Hepatocyte (in vitro differentiated cells): ENCODE measurements at places on chromosomes 1 and 21. TPM values are rescaled to one million over a fixed set of nuclear protein-coding genes. Genes with fewer than 3 reads are reported as not detected.

DNA sequence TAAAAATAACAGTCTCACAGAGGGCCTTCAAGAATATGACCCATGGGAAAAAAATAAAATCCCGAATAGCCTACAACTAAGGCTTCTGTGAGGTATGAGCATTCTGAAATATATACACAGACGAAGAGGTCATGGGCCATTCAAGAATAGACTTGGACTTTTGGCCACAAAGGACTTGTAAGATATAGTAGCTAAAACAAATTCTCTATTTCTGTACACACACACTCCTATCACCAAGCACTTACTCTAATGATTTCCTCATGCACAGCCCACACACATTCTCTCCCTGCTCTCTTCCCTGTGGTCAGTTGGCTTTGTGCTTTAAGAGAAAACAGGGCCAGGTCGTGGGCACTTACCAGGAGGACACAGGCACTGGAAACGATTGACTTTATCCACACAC lies 69.7 kb upstream of the ADAM30 start:
- no peak for DNase-seq
- H3K36me3 ChIP-seq = no peaks in the 10 kb centered on the region
- no peak overlapping the region for H3K27ac ChIP-seq
- H3K4me1 ChIP-seq = peaks cover 13% of the 10 kb centered on the region
- H3K27me3 ChIP-seq = no peaks in the 10 kb centered on the region
- no peak overlapping the region for H3K4me3 ChIP-seq

- no peaks in the 10 kb centered on the region for H3K4me1 ChIP-seq
- no peak overlapping the region for H3K27ac ChIP-seq
- H3K36me3 ChIP-seq = no peaks in the 10 kb centered on the region
- H3K27me3 ChIP-seq = no peaks in the 10 kb centered on the region
Measured at GRCh38 chr1:188611432-188611831, 1782.7 kb downstream of the PLA2G4A start.

- no peak overlapping the region for H3K27ac ChIP-seq
- DNase-seq = no peak
- H3K4me3 ChIP-seq = no peak overlapping the region
- H3K4me1 ChIP-seq = no peaks in the 10 kb centered on the region
Measured at GRCh38 chr1:9849691-9850441, 26.1 kb upstream of the CLSTN1 start.

GRCh38 chr1:167198518-167199133 lies 22.1 kb upstream of the POU2F1 start:
- peak overlapping the region; percentile 9 for H3K27ac ChIP-seq
- H3K4me3 ChIP-seq = no peak overlapping the region
- H3K36me3 ChIP-seq = no peaks in the 10 kb centered on the region
- H3K27me3 ChIP-seq = no peaks in the 10 kb centered on the region
- H3K4me1 ChIP-seq = peaks cover 3% of the 10 kb centered on the region

DNA sequence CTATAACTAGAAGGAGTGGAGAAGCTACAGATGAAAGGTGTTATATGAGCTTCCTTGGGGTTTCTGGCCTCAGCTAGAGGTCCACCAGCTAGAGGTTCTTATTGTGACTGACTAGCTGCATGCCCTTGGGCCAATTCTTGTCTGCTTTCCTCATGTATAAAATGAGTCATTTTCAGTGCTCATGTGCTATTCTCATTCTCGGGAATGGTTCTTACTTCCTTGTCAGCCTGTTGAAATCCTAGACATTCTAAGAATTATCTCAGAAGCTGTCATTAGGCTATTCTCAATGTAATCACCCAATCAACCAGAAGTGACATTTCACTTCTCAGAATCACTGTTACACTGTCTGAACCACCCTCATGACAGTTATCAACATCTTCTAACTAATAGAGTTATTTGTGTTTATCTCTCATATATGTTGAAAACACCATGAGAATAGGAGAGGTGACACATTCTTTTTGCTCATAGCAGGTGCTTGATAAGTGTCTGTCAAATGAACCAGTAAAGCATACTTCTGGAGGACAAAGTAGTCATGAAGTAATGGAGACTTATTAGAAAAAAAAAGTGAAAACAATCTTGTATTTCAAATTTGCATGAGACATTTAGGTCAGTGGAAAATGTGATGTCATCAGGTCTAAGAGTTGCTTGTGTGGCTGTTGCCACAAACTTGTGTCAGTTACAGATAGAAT lies 122.8 kb upstream of the IVNS1ABP start:
- H3K27me3 ChIP-seq = no peaks in the 10 kb centered on the region
- no peak overlapping the region for H3K4me3 ChIP-seq
- H3K4me1 ChIP-seq = peaks cover 16% of the 10 kb centered on the region
- peak; percentile 57 for DNase-seq
- peak overlapping the region; percentile 56 for H3K27ac ChIP-seq
- no peaks in the 10 kb centered on the region for H3K36me3 ChIP-seq

- no peaks in the 10 kb centered on the region for H3K27me3 ChIP-seq
- no peaks in the 10 kb centered on the region for H3K36me3 ChIP-seq
- H3K4me3 ChIP-seq = no peak overlapping the region
- H3K27ac ChIP-seq = no peak overlapping the region
Measured at GRCh38 chr1:39996396-39997004, 41.6 kb downstream of the MFSD2A start.

GRCh38 chr1:88976235-88976634 lies 16.2 kb downstream of the KYAT3 start:
- no peaks in the 10 kb centered on the region for H3K27me3 ChIP-seq
- H3K4me3 ChIP-seq = no peak overlapping the region
- no peaks in the 10 kb centered on the region for H3K4me1 ChIP-seq
- H3K27ac ChIP-seq = no peak overlapping the region

Gene SCNM1
- 21.5 and 26.4 TPM in 2 replicates for total RNA-seq

Gene TLR5
- total RNA-seq = 0.88 and 1.9 TPM in 2 replicates

Gene KCNJ9
- not detected in 2 replicates for total RNA-seq

Gene LCE2A
- total RNA-seq = not detected in 2 replicates

Gene MR1
- 7.8 and 8.9 TPM in 2 replicates for total RNA-seq

GRCh38 chr1:64240206-64240605 lies 36.8 kb downstream of the UBE2U start:
- no peaks in the 10 kb centered on the region for H3K36me3 ChIP-seq
- no peaks in the 10 kb centered on the region for H3K4me1 ChIP-seq
- no peak overlapping the region for H3K4me3 ChIP-seq
- DNase-seq = peak; percentile 14

DNA sequence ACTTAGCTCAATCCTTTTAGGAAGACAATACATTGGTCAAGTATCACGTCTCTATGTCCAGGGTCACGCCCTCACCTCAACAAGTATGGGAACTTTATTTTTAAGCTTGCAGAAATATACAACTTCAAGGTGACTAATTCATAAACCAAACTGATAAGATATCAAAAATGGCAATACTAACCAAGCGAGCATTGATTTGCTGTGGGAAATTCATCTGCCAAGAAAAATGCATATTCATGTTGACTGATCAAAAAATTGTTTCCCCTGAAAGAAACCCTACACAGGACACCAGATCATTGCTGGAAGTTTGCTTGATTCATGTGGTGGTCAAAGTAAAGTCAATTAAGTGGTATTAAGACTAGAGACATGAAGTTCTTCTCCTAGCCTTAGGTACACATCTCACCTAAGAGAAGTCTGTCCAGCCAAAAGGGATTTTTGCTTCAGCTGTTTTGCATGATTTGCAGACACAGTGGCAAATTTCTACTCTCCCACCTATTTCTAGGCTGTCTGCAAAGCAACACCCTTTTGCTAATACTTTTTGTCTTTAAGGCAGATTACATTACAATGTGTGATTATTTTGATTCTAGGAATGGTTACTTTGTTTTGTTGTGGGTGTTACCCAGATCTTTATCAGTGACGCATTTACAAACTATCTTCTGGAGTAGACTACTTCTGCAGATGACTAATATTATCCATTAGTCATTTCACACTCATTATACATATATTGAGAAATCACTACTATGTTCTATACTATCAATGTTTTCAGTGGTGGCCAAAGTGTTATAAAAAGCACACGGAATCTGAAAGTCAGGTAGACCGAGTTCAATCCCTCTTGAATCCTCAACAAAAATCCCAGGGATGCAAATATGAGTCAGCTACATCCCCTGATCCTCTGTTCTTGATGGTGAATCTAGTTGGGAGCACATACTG lies 12.4 kb downstream of the SAMSN1 start:
- no peak overlapping the region for H3K4me3 ChIP-seq
- no peak for DNase-seq
- no peaks in the 10 kb centered on the region for H3K27me3 ChIP-seq

DNA sequence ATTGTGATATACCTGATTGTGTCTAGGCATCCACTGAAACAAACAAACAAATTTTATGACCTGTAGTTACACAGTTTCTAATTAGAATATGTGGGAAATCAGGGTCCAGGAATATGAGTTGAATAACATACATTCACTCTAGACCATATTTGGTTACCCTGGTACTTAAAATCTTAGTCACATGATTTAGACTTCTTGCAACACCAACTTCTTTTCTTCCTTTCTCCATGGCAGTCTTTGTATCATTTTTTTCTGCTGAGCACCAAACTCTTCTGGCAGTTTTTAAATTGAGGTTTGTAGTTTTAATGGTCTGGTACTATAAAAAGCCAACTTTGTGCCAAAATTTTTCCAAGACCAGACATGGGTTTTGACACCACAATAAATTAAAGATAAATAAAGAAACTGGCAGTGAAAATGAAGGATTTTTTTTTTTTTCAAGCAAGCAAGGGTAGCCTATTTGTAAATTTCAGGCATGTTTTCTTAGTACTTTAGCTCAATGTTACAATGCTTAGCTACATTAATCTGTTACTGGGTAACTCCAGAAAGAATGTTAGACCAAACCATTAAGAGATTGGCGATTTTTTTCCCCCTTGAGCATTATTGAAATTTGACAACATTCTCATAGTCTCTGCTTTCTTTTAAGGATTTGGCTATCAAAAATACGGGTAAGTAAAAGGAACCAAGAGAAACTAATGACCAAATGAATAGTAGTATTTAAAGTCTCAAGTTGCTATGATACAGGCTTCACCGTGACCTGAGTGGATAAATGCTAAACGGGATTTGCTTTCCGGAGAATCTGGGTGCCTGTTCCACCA lies 108.5 kb downstream of the NFIA start:
- H3K4me3 ChIP-seq = no peak overlapping the region
- peaks cover 2% of the 10 kb centered on the region for H3K4me1 ChIP-seq
- DNase-seq = no peak
- H3K27me3 ChIP-seq = no peaks in the 10 kb centered on the region

GRCh38 chr1:3060127-3060526 lies 8.9 kb upstream of the PRDM16 start:
- no peak overlapping the region for H3K4me3 ChIP-seq
- no peaks in the 10 kb centered on the region for H3K36me3 ChIP-seq
- DNase-seq = no peak
- H3K27me3 ChIP-seq = peaks cover 62% of the 10 kb centered on the region
- no peak overlapping the region for H3K27ac ChIP-seq

DNA sequence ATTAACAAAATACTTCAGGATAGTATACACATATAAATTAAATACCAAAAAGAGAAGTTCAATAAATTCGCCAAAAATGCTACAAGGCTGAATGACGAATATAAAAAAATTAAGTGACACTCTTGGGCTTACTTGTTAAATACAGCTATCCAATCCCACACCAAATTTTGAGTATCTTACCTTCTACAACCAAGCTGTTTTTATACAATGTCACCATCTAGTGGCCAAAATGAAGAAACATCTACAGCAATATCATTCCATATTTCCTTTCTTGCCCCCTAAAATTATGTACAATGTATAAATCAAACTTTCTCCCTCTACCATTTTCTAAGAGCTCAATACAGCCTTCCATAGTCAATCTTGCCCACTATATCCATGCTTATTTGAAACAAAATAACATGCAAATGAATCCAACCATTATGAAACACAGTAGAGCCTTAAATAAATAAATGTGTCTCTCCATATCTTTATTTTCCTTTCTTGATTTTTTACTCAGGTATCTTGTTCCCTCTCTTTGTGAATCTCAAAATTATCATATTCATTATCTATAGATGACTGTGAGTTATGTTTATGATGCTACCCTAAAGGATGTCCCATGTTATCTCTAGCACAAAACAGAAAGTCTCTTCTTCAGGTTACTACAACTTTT lies 86.3 kb downstream of the ACBD6 start:
- no peaks in the 10 kb centered on the region for H3K27me3 ChIP-seq
- no peaks in the 10 kb centered on the region for H3K4me1 ChIP-seq
- H3K27ac ChIP-seq = no peak overlapping the region
- peak; percentile 16 for DNase-seq
- no peaks in the 10 kb centered on the region for H3K36me3 ChIP-seq

Gene TCEA3
- total RNA-seq = 30.2 and 30.8 TPM in 2 replicates

- DNase-seq = no peak
- no peak overlapping the region for H3K4me3 ChIP-seq
- no peaks in the 10 kb centered on the region for H3K36me3 ChIP-seq
- H3K4me1 ChIP-seq = no peaks in the 10 kb centered on the region
- no peaks in the 10 kb centered on the region for H3K27me3 ChIP-seq
- H3K27ac ChIP-seq = no peak overlapping the region
Measured at GRCh38 chr21:36728371-36729111, 29.6 kb downstream of the SIM2 start.

Gene FAM72C
- 0.07 TPM in 1 of 2 replicates, not detected in the other for total RNA-seq

Gene DCDC2B
- total RNA-seq = not detected in 2 replicates

DNA sequence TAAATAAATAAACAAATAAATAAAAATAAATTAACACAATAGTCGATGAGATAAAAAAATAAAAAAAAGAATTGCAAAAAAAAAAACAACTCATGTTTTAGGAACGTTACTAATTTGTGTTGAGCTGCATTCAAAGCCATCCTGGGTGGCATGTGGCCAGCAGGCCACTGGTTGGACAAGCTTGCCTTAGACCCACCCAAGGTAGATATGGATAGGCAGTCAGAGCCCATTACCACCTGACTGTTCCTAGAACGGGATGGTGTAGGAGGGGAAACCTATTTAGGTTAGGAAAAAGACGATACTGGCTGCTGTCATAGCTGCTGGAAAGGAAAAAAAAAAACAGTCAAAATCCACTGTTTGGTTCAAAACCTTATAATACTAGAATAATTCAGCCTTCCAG lies 40.8 kb downstream of the HTR6 start:
- no peak for DNase-seq
- H3K27ac ChIP-seq = no peak overlapping the region
- H3K27me3 ChIP-seq = no peaks in the 10 kb centered on the region
- no peaks in the 10 kb centered on the region for H3K36me3 ChIP-seq

DNA sequence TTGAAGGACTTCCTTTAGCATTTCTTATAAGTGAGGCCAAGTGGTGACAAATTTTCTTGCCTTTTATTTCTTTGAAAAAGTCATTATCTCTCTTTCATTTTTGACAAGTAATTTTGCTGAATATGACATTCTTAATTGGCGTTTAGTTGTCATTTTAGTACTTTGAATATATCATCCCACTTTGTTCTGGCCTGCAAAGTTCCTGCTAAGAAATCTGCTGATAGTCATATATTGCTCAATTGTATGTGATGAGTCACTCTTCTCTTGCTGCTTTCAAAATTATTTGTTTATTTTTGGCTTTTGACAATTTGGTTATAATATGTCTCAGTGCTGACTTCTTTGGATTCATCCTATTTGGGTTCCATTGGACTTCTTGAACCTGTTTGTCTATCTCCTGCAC lies 312.6 kb downstream of the DUSP10 start:
- no peak for DNase-seq
- no peaks in the 10 kb centered on the region for H3K27me3 ChIP-seq
- no peak overlapping the region for H3K27ac ChIP-seq
- no peak overlapping the region for H3K4me3 ChIP-seq
- no peaks in the 10 kb centered on the region for H3K36me3 ChIP-seq
- no peaks in the 10 kb centered on the region for H3K4me1 ChIP-seq

Gene ZNF683
- total RNA-seq = not detected in 2 replicates

- peak overlapping the region; percentile 86 for H3K27ac ChIP-seq
- H3K27me3 ChIP-seq = no peaks in the 10 kb centered on the region
- H3K4me1 ChIP-seq = peaks cover 21% of the 10 kb centered on the region
- no peak overlapping the region for H3K4me3 ChIP-seq
Measured at GRCh38 chr1:93567255-93567918, 114.2 kb downstream of the BCAR3 start.
